ENCODE measurements at places on chromosomes 3 and 15.
A peak's percentile ranks its signal among the peaks of the same experiment; 100 is the strongest.

DNA sequence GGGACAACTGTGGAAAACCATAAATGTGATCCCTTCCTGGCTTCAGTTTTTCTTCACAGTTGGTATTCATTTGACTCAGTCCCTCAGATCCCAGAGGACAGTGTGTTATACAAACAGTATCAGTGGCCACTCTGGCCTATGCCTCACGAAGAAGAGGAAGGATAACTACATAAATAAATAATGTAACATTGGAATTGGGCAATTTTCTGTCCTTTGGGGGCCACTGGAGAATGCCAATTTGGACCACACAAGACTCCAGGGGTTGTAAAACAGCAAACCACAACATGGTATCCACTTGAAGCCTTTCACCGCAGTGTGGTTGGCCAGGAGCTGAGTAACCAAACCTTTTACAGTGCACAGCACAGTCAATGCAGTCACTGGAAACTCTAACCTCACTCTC is 1077.0 kb downstream of the ROBO2 start:
- DNase-seq, result no peak

DNA sequence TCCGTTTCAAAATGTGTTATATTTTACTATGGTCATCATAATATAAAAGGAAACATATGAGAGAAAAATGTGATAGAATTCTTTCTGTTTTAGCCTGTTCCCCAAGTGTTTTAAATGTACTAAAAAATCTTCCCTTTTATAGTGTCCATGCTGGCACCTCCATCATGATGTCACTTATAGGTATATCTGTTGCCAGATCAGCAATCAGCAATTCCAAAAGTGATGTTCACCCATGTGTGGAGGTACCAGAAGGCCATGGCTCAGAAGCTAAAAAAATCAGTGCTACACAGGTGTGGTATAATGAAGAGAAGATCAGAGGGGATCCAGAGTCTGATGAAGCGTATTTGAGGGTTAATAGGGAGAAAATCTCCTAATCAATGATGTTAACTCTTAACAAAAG is 1.1 kb upstream of the GPR15 start:
- no peak for DNase-seq

DNA sequence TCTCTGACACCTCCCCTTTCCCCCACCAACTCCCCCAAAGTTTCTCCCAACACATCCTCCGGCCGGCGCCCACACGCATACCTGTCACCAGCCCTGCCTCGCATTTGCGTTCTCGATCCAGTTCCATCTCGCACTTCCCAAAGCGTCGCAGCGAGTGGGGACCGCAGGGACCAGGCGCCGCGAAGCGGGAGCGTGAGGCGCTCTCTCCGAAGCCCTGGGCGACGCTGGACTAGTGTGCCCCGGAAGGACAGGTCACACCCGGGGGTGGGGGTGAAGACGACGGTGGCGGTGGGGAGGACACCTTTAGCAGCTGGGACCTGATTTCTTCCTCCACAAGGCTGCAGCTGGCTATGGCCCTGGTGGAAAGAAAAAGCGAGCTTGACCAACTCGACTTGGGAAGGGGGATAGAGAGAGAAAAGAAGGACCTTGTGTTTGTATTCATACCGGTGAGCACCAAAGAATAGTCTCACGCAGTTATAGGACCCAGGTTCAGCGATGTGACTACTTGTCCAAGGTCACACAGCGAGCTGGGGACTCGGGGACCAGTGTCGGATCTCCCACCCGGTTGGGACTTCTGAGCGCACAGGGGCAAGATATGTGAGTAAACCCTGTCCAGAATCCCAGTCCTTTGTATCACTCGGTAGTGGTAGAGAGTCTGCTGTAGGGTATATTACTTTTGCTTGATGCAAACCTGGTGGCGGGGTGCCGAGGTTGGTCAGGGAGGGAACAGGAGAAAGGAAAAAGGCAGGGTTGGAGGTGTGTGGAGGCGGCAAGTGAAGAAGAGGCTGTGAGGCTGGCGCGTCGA is 607 bp upstream of the GHSR start:
- DNase-seq, result no peak

DNA sequence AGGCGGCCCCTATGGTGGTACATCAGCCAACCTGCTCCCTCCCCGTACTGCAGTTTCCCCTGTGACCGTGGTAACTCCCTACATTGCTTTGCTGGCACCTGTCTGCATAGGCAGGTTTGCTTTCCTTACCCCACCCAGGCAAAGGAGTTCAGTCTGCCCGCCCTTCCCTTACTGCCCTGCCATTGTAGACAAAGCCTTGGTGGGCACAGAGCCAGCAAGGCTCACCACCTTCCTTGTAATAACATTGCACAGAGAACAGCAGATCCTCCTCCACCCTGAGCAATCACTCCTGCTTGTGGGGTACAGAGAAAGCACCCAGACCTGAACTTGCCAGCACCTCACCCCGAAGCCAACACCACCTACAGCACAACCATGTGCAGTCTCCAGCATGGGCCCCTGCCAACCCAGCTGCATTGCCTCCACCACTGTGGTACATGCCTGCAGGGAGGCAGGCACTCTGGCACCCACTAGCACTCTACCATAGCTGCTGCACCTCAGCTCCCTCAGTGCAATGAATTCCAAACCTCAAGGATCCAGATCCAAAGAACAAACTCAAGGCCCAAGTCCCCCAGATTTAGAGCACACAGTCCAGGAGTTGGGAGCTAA is 192.7 kb upstream of the KCNMB2 start:
- DNase-seq, result no peak

GRCh38 chr15:73598530-73599160 is 34.5 kb downstream of the NPTN start:
- DNase-seq, result no peak

DNA sequence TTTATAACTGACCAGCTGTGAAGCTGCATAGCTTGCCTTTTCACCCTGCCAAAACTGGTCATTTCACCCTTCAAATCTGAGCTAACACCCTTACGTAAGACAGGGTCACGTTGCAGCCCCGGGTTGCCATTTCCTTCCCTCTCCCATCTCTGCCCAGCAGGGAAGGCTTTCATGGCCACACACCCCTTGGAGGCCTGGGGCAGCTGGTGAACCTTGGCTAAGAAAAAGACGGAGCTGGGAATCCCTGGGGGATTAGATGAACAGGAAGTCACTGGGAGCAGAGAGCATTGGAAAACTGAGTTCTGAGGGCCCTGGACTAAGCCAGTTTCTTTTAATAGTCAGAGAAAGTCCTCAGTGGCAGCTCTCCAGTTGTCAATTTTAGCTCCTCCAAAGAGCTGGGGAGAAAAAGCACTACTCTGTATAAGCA is 67.8 kb downstream of the TTC23 start:
- DNase-seq, result no peak

- no peak for DNase-seq
These were observed 81.3 kb upstream of the ATP10A start for GRCh38 chr15:25944386-25944785.

DNA sequence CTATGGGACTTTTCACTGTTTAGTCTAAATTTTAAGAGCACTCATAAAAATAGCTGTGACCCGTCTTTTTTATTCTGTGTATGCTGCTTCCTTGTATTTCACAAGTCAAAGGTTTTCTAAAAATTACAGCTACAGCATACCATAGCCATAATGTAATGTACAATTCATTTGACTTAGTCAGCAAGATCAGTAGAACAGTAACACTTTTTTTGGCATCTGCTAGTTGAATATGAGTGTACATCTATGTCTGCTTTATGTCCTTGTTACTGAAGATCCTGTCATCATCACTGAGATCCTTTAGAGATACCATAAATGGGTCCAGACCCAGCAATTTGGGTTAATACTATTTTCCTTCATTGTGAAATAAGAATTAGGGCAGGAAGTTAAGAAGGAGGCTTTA is 42.2 kb downstream of the CMSS1 start:
- DNase-seq, result peak; percentile 94

Measured in bronchial epithelial cell (primary cell).